ENCODE measurements at places on chromosomes 16 and 17. TPM values are rescaled to one million over a fixed set of nuclear protein-coding genes. Genes with fewer than 3 reads are reported as not detected.
A peak's percentile ranks its signal among the peaks of the same experiment; 100 is the strongest.

GRCh38 chr16:87252269-87252970, 64.8 kb downstream of the C16orf95 start:
- no peak for DNase-seq

DNA sequence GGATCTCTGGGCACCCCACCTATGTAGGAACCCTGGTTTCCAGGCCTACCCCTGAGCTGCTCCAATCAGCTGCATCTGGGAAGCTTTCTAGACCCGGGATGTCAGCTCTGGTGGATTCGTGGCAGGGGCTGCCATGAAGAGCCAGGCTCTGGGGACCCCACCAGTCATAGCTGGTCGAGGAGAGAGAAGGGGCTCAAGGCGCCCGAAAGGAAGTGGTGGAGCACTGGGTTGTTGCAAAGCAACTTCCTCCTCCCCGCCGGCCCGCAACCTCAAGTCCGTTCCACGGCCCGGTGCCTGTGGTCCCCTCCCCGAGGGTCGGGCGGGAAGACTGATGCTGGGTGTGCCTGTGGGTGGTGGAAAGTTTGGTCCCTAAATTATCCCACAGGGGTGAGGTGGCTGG, 10.2 kb downstream of the TBKBP1 start:
- no peak for DNase-seq

GRCh38 chr17:14724770-14725169, 423.9 kb downstream of the HS3ST3B1 start:
- DNase-seq, result no peak

DNA sequence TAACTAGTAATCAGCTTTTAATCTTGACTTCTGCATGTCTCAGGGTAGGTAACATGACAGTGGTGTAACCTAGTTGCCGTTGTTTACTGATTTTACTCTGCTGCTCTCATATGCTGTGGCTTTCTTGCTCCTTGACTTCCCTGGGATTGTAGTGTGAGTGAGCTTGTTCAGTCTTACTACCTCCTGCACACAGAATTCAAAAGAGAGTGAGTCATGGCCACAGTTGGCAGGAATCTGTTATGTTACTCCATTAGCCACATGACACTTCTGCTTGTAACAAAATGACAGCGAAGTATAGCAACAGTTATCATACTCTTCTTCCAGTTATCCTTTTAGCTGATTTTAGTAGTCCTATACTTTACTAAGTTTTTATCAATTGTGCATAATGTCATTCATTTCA, 18.8 kb downstream of the TNRC6A start:
- no peak for DNase-seq

DNA sequence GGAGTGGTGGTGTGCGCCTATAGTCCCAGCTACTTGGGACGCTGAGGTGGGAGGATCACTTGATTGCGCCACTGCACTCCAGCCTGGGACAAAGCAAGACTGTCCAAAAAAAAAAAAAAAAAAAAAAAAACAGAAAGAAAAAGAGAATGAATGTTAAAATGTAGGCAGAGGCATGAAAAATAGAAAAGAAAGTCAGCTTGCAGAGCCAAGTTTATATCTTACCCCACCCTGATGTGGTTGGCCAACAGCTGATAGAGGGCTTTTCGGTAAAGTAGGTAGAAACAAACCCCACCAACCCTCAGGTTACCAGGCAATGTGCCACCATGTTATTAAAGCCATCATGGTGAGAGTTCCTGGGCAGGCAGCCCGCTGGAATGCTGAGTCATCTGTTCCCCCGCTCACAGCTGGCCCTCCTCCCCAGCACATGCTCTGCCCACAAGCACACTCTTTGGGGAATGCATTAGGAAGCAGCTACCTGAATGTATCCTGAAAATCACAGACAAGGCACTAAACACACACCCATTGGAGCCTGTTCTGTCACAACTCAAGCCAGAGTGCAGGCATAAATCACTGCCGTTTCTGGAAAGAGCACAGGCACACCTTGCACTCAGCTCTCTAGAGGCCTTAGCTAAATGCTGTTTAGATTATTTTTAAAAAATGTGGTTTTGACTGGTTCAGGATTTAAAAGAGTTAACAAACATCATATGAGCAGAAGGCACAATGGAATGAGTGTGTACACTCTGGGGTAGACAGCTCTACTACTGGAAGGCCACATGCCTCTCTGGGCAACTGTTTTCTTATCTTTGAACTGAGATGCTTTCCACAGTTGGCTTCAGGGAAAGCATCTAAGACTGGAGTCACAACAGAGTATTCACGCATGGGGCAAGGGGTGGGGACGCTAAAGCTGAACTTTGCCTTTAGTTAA, 128.5 kb downstream of the PARN start:
- peak; percentile 69 for DNase-seq

- no peak for DNase-seq
Measured at GRCh38 chr16:31269541-31269940, 9.8 kb downstream of the ITGAM start.

GRCh38 chr17:17079336-17079735, 37.1 kb downstream of the MPRIP start:
- DNase-seq, result no peak

DNA sequence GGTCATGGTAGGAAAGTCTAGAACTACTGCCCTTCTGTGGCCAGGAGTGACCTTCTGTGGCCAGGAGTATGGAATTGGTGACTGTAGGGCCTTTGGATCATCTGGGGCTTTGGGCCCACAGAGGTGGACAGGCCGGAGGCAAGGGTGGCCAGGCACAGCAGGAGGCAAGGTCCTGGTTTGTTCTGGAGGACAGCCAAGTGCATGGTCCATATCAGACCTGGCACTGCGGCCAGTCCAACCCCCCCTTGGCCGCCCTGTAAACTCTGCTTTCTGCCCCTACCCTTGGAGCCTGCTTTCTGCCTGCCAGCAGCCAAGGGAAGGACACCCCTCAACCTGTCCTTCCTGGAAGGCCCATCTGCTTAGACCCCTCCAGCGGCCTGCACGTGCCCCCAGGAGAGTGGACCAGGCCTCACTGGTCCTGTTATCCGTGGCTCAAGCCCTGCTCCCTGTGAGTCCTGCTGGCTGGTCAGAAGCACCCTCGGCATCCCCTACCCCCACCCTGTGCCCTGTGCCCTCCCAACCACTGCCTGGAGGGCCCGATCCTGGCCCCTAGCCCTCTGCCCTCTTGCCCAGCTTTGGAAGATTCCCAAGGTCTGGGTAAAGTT, 2.3 kb upstream of the DCXR start:
- DNase-seq, result no peak

GRCh38 chr17:38889745-38890409, 20.0 kb downstream of the LASP1 start:
- no peak for DNase-seq

DNA sequence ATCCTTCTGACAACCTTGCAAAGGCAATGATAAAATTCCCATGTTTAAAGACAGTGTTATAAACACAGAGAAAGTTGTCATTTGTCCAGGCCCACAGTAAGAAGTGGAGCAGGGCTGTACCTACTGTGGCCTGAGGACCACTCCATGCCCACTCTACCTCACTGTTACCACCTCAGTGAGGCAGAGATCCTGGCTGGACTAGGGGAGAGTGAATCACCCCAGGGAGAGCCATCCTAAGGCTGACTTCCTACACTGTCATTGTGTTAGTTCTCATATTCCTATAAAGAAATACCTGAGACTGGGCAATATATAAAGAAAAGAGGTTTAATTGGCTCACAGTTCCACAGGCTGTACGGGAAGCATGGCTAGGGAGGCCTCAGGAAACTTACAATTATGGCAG, 228.8 kb upstream of the HSBP1 start:
- no peak for DNase-seq

- no peak for DNase-seq
Measured at GRCh38 chr16:50455288-50455845, 86.6 kb upstream of the BRD7 start.

DNA sequence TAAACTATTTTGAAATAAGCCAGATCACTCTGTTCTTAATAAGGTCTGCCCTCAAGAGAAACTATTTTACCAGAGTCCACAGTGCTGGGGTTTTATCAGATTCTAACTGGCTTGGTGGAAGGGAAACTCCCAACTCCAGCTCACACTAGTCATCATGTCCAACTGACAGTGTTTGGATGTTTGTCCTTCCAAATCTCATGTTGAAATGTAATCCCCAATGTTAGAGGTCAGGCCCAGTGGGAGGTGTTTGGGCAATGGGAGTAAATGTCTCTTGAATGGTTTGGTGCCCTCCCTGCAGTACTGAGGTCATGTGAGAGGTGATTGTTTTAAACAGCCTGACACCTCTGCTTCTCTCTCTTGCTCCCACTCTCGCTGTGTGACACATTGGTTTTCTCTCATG, 1301.0 kb upstream of the CDH8 start:
- no peak for DNase-seq

DNA sequence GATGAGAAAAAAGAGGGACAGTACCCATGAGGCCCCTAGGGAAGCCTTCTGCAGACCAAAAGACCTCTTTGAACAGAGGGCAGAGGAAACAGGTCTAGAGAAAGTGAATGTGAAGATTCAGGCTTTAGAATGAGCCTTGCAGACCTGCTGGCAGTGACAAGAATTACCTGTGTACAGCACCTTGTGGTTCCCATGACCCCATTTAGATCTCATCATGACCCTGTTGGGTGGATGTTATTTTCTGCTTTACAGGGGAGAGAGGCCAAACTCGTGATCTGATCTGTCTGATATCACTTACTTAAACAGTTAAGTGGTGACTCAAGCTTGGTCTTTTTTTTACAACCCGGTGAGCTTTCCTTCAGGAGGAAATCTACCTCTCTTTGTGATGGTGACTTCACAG, 81.9 kb downstream of the UTP18 start:
- no peak for DNase-seq

- DNase-seq, result no peak
Measured at GRCh38 chr16:26161461-26162180, 469.9 kb downstream of the HS3ST4 start.

GRCh38 chr16:57289391-57290257, 5.2 kb upstream of the PLLP start:
- no peak for DNase-seq

- no peak for DNase-seq
Measured at GRCh38 chr17:3712811-3713463, 10.8 kb upstream of the HASPIN start.

GRCh38 chr16:75195811-75196790, 10.9 kb downstream of the CTRB2 start:
- DNase-seq, result no peak

DNA sequence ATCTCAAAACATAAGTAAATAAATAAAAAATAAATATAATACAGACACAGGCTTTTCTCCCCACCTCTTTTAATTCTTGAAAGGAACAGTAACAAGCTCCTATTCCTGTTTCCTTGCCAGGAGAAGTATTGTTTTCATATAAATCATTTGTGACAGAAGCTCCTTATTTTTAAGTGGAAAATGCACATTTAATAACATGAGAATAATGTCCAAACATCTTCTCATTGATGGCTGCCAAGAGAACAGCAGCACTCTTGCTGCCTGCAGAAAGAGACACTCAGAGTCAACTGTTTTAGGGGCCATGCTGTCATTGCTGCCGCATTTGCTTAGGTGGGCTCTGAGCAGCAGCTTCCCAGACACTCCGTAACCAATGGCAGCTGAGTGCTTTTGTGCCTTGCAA, 580.1 kb downstream of the WWOX start:
- no peak for DNase-seq

DNA sequence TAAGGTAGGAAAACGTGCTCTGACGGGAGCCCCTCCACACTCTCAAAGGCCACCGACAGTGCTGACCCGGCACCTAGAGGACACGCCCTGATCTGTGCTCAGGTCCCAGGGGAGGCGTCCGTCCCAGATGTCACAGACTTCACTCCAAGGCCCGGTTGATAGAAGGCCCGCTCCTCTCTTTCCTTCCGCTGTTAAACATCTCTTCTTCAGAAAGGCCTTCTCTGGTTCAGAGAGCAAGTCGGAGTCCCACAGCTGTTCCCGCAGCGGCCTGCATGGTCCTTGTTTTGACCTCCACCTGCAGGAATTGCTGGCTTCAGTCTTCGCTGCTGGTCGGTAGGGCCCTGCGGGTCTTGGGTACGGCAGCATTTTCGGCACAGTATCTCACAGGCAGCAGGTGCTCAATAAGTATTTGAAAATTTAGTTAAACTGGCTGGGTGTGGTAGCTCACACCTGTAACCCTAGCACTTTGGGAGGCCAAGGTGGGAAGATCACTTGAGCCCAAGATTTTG, 88.5 kb downstream of the MRC2 start:
- no peak for DNase-seq

DNA sequence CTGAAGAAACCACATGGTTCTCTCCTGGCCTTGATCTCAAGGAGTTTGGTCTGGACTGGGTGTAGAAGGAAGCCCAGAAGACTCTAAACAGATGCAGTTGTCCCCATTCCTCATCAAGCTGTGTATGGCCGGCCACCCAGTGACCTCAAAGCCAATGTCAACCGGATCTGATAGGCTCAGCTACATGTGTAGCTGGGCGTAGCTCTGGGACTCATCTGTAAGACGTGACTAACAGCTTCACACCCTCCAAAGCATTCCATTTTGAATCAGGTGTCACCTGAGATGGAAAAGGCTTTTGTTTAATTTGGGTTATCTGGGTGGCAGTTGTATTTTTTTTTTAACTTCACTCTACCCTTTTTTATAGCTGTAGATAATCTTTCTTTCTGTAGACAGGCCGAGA, 130.4 kb downstream of the ABCC12 start:
- DNase-seq, result no peak

- DNase-seq, result no peak
Measured at GRCh38 chr16:10206215-10206614, 24.0 kb upstream of the GRIN2A start.

DNA sequence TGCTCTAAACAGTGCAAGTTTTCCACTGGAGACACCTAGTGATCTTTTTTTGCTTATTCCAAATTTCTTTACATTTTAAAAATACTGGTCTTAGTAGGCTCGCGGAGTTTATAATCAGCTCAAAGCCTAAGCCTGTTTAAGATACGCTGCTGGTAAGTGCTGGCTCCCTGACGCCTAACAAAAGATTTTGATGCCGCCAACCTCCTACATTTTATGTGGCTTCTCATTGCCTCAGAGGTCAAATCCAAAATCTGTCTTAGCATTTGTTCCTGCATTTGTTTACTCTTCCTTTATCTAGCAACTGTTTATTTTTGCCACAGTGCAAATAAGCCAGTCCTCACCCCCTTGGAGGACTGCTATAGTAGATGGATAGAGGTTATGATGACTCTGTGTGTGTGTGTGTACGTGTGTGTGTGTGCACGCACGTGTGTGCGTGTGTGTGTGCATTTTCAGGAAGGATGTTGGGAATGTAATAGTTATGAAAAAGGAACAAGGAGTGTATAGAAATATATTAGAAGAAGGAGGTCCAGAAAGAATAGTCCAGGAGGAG, 24.8 kb downstream of the HS3ST3B1 start:
- no peak for DNase-seq

OR3A3 gene
- polyA plus RNA-seq, result 0.15 TPM

INCA1 gene
- polyA plus RNA-seq, result 9.5 TPM

PRSS8 gene
- polyA plus RNA-seq, result 119 TPM

TSPOAP1 gene
- polyA plus RNA-seq, result 62.1 TPM

PITPNM3 gene
- polyA plus RNA-seq, result 4.1 TPM

CNTNAP4 gene
- 0.37 TPM for polyA plus RNA-seq

NRN1L gene
- polyA plus RNA-seq, result 3.5 TPM

TBC1D16 gene
- polyA plus RNA-seq, result 29.8 TPM

DBF4B gene
- polyA plus RNA-seq, result 20.1 TPM

ACE gene
- polyA plus RNA-seq, result 38.7 TPM

Data from right lung (tissue), 10 donors.